Hematopoietic multipotent progenitor cell treated with erythropoietin and hydrocortisone succinate and interleukin-3 and kit ligand, for 8 days (in vitro differentiated cells): ENCODE measurements at places on chromosomes 1 and 21.
A peak's percentile ranks its signal among the peaks of the same experiment; 100 is the strongest.

GRCh38 chr1:63668298-63668697, 75.1 kb downstream of the PGM1 start:
- no peak for DNase-seq

GRCh38 chr1:64122588-64122987, 80.8 kb upstream of the UBE2U start:
- no peak for DNase-seq

DNA sequence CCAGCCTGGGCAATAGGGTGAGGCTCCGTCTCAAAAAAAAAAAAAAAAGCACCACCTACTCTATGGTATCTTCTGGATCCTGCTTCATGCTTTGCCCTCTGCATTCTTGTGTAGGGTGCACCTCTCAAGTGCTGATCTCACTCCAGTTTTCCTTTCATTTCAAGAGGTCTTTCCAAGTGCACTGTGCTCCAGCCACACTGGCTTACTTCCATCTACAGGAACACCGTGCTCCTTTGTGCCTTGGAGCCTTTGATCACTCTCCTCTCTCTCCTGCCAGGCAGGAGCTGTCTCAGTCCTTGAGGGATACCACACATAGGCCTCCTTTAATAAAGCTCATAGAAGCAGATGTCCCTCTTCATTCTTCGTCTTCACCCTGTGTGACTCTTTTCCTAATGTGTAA, 55.4 kb upstream of the GREM2 start:
- no peak for DNase-seq

DNA sequence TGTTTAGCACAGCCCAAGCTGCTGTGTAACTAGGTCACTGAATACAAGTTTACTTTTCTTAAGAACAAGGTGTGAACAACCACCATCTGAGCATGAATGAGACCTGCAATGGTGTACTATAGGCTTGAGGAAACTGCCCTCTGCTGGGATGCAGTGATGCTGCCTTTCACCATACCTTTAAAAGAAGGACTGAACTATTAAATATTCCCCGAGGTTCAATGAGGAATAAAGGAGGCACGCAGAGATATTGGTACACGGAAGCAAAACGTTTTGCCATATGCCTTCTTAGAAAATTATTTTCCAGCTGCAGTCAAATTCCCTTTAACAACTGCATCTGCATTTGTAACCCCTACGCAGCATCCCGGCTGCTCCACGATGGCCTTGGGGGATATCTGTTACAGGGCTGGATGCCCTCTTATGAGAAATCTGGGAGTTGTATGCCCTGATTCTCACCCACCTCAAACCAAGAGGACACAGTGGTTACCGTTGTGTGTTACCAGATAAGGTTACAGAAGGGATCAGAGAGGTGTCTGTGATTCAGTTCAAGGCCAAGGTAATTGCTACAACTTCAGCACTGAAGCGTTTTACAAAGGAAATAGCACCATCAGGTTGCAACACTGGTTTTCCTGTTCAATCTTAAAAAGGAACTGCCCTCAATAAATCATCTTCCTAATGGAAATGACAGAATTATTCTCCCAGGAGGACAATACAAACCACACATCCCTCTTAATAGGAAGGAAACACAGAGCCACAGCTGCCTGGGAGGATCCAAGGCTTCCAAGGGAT, 470.5 kb downstream of the LTN1 start:
- DNase-seq = peak; percentile 11

DNA sequence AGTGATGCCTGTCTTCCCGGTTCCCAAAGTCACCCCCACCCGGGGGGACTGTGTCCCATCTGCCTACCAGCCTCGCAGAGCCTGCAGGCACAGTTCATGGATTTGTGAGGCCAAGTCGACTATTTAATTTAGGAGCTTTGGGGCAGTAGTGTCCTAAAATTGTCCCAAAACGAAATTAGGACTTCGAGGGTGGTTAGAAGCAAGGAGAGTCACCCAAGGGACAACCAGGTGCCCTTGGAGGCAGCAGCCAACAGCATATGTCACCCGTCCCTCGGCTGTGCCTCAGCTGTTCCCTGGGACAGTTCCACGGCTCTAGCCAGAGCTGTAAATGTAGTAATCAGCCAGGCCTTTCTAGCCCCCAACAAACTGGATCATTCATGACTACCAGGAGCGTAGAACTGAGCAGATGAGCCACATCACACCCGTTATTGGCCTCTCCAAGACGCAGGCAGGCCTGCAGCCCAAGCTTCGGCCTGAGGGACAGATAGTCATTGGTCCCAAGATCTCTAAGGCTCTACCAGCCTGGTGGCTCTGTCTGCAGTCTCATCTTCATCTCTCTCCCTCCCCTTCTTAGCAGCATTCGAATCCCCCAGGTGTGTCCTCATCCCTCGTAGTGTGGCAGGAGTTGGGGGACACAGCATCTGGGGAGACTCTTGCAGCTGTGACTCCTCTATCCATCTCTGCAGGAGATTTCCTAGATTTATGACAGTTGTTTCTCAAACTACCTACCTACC, 2.9 kb downstream of the PAX7 start:
- DNase-seq = no peak
